ENCODE measurements at places on chromosomes 13 and 19.

GRCh38 chr13:54611390-54611789, 1582.8 kb downstream of the OLFM4 start:
- no peak for DNase-seq

- peak; percentile 86 for DNase-seq
Measured at GRCh38 chr19:34171877-34172660, at the start of gene LSM14A. Gene LSM14A, plus strand, starts transcription at chr19:34172504. Its CDS starts 139 bp downstream, at chr19:34172643.

DNA sequence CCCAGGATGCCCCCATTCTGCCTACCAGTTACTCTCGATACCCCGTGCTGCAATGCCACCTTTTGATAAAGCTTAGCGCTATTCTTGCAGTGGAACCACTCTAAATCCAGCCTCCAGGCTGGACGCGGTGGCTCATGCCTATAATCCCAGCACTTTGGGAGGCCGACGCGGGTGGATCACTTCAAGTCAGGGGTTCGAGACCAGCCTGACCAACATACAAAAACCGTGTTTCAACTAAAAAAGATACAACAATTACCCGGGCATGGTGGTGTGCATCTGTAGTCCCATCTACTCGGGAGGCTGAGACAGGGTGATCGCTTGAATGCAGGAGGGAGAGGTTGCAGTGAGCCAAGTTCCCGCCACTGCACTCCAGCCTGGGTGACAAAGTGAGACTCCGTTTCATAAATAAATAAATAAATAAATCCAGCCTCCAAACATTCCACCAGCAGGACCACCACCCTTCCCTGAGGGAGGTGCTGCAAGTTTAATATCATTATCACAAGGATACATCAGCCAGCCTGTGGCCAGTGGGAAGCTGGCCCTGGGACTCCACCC, 27.7 kb downstream of the CYP2B6 start:
- DNase-seq, result no peak

GRCh38 chr19:55229789-55230182, 1.2 kb upstream of the TMEM86B start:
- no peak for DNase-seq

DNA sequence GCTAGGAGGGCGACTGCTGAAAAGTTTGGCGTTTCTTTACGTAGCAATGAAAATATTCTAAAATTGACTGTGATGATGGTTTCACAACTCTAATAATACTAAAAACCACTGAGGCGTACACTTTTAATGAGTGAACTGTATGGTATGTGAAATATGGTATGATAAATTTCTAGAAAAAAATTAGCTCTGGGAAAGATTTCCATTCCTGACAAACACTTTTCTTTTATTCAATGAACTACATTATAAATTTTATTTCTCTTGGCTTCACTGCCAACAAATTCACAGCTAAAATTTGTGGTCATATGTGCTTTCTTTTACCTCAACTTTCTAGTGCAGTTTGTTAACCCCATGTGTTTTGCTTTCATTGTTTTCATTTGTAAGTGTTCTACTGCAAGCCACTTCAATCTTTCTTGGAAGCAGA, 11.1 kb downstream of the ZC3H13 start:
- DNase-seq, result no peak

- no peak for DNase-seq
Measured at GRCh38 chr13:97246596-97247158, 24.5 kb downstream of the MBNL2 start.

GRCh38 chr19:11942843-11943108, 17.9 kb downstream of the ZNF700 start:
- DNase-seq, result no peak

- no peak for DNase-seq
Measured at GRCh38 chr19:48194041-48194843, 23.8 kb downstream of the ZSWIM9 start.

DNA sequence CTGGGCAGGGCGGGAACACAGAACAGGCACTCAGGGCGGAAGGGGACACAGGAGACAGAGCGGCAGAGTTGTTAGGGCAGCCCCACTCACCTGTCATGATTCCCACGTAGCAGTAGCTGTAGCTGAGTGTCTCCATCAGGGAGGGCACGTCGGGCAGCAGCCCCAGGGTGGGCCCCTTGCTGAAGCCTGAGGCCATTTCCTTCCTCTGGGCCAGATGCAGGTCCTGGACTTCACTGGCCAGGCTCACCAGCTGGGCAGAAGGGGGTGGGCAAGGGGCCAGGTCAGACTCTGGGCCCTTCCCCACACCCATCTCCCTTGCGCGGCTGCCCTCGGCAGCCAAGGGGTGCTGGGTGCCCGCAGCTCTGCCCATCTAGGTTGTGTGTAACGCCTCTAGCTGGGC, 5.9 kb downstream of the MBOAT7 start:
- no peak for DNase-seq

- no peak for DNase-seq
Measured at GRCh38 chr19:4983346-4984105, 14.6 kb downstream of the KDM4B start.

Data from stimulated activated CD4-positive, alpha-beta T cell treated with anti-CD3 and anti-CD28 coated beads, TNF-alpha, amount 100 ng/mL, for 1 hour (primary cell).